Central memory CD8-positive, alpha-beta T cell (primary cell): ENCODE measurements at places on chromosomes 6 and 20.

DNA sequence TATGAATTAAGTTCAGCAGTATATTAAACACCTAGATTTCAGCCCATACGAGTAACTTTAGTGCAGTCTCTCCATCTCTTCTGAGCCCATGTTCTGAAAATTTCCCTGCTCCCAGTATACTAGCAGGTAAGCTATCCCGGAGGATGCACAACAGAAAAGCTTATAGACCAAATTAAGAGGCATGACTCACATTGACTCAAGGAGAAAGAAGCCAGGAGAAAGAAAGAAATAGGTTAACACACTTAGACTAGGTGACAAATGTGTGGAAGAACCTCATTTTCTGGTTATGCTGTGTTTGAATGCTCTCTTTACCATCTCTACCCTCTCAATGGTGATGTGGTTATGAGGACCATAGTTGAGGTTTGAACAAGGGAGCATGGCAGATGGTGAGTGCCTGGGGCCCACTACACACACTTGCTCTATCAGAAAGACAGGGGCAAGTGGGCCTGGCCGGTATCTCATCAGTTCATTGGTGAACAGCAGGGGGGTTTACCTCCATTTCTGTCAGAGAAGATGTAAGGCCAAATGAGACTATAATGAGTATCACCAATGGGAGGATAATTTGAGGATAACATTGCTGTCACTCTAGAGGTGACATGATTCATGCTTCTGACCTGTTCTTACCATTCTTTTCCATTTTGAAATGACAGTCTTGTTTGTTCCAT is 902.3 kb upstream of the FLRT3 start:
- no peak for DNase-seq

- DNase-seq: no peak
These were observed 457.7 kb downstream of the CDKAL1 start for GRCh38 chr6:20991910-20992309.

DNA sequence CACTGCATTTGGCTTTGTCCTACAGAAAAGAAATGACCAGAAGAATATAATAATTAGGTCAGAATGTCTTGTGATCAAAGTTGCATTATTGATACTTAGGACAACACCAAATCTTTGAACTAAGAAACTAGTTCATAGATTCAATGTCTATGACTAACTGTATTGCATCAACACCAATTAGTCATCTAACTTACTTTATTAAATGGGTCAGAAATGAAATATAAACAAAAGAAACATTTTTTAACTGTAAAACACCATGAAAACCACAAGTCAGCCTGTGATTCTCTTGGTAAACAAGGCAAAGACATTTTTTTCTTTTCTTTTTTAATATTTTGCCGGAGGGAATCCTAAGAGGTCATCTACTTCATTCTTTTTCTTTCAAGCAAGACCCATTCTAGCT is 114.1 kb upstream of the HDDC2 start:
- DNase-seq: no peak

DNA sequence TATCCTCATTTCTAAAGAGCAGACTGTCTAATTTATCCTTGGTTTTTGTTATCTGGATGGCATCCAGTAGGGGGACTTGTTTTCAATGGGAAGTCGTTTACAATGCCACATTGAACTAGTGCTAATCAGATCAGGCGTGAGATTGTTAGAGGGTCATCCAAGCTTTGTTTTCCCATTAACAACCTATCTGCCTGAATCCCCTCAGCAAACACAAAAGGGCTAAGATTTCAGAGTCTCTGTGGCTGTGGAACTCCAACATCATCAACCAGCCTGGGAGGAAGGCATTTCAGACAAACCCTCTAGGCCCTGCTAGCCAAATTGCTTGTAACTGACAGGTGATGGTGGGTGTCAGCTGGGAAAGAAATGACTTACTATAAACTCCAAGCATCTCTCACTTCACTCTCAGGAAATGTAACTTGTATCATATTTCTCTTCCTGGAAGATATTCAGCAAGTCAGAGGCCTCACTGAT is 47.7 kb downstream of the COL19A1 start:
- no peak for DNase-seq

DNA sequence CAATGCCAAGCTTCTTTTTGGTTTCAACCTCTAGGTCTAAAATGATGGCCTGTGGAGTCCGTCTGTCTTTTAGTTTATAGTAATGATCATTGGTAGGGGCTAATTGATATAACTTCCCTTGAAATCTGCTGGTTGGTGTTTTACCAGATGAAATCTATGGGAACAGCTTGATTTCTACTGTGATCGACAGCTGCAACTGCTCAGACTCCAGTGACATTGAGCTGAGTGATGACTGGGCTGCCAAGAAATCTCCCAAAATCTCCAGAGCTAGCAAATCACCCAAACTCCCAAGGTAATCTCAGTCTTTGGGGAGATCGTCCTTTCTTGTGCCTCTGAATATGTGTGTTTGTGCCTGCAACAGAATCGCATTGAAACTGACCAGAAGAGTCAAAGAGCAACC is 70.5 kb upstream of the TMEM181 start:
- no peak for DNase-seq

DNA sequence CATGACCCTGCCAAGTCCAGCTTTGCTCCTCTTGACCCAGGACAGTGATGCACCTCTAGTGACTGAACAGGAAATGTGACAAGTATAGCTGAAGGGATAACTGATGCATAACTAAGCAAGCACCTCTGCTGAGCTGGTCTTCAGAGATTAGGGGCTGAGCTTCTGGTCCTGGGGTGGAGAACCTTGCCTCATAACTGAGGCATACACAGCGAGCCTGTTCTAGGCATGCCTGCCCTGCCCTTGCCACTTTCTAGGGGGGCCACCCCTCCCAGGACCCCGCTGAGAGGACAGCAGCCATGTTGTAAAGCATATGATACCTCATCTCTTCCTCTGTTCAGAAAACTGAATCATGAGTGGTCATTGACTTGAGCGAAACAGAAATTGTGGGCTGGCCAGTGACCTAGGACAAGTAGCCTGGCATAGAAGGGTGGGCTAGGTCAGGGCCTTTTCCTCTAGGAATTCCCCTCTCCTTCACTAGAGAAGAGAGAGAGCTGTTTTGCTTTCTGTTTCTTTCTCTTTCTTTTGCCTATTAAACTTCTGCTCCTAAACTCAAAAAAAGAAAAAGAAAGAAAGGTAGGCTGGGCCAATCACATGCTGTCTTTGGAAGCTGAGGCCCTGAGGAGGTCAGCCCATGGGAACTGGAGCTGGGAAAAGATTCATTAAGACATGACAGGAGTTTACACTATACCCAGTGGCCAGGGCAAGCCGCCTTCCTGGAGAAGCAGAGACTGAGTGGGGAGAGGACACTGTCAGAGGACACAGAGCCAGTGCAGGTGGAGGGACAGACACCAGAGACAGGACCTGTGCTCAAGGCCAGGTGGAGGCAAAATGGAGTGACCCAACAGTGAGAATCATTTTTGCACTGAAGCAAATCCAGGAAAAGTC is 23.1 kb downstream of the ALDH5A1 start:
- no peak for DNase-seq

DNA sequence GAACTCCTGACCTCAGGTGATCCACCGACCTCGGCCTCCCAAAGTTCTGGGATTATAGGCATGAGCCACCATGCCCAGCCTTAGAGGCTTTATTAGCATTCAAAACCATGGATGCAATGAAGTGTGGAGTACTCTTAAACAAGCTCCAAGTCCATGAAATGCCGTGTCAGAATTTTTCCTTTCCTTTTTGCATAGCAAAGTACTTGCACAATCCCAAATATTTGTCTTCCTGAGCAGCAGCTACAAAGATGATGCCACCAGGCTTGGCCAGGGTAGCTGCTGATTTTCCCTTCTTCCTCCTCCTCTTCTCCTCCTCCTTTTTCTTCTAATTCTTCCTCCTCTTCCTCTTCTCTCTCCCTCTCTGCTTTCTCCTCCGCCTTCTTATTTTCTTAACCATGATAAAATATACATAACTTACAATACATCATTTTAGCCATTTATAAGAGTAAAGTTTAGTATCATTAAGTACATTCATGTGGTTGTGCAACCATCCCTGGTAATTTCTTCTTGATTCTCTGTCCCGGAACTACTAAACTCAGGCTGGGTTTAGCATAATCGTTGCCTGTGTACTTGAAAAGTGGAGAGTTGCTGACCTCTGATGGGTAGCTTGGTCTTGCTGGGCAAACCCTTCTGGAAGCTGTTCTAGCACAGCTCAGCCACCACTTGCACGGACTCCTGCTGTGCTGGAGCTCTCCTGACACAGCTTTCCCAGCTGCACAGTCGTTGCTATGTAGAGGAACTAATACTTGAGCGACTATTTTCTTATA is 20.3 kb downstream of the MUCL3 start:
- no peak for DNase-seq

- no peak for DNase-seq
These were observed 240.4 kb downstream of the PHACTR1 start for GRCh38 chr6:12956991-12957320.

- DNase-seq: no peak
These were observed 202.2 kb upstream of the PRND start for GRCh38 chr20:4519534-4519933.

GRCh38 chr6:137827977-137828810 is 38.9 kb upstream of the TNFAIP3 start:
- DNase-seq: no peak

- no peak for DNase-seq
These were observed 636.7 kb downstream of the RFPL4B start for GRCh38 chr6:112983713-112984261.

DNA sequence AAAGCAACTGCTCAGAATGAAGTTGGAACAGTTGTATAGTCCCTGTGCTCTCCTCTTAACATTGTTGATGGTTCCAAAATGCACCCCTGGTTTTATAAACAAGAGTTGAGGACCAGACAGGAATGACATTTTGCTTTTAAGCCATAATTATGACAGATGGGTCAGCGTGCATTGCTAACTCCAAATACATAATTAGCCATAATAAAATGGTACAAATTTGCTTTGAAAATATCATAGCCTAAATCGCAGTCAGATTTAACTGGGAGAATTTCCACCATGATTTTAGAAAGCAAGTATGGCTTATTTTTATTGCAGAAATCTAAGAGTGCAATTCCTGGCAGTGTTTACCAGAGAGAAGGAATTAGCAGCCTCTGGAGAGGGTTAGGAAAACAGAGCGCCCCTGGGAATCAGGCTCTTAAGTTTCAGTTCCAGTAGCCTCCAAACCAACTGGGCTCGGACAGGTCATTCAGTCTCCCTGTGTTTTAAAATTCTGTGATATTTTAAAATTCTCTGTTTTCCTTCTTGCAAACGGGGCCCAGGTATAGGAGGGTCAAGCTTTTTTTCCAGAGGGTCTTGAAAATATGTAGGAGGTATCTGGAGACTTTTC is 302.3 kb downstream of the TBC1D7 start:
- DNase-seq: no peak

DNA sequence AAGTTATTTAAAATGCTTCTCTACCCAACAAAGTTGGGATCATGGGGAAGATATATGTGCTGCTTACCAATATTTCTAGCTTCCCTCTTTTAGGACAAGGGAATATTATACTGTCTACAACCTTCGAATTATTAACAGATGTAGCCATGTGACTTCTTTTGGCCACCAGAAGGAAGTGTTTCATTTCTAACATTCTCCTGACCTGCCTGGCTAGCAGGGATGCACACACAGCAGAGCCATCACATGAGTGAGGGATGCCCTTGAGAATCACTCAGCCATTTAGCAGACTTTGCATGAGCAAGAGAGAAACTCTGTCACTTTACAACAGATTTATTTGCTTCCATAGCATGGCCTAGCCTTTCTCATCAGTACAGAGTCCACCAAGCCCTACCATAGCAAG is 230.7 kb upstream of the MARCKS start:
- no peak for DNase-seq

DNA sequence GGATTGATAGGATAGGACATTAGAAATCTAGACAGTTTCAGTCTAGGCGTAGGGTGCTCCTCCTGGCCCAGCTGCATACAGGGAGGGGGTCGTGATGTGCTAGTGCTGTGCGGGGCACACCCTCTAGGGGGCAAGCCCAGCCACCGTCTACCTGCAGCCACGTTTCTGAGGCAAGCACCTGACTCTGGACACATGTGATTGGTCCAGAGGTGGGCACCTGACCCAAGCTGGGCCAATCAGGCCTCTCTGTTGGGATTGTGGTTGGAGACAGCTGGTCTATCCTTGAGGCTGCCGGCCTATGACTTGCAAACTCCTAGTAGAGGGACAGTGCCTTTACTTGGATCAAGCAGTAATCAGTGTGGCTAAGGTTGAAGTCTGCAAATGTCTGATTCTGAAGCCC is 317.1 kb downstream of the BMP7 start:
- DNase-seq: no peak

GRCh38 chr6:107862383-107862782 is 38.3 kb upstream of the SCML4 start:
- DNase-seq: no peak

GRCh38 chr6:31728767-31729514 is at the start of gene DDAH2:
TSS of gene DDAH2 (minus strand) at chr6:31729299. CDS start at chr6:31729161, 138 bp downstream.
- DNase-seq: no peak

- DNase-seq: no peak
These were observed 151.0 kb upstream of the SMLR1 start for GRCh38 chr6:130676077-130676772.

- no peak for DNase-seq
These were observed 17.2 kb downstream of the TAB2 start for GRCh38 chr6:149334682-149335160.

- no peak for DNase-seq
These were observed 231.3 kb downstream of the ERMARD start for GRCh38 chr6:169982461-169983386.

- no peak for DNase-seq
These were observed 1.8 kb upstream of the SAMD5 start for GRCh38 chr6:147506704-147507114.
